ENCODE measurements at places on chromosomes 7 and 10. TPM values are rescaled to one million over a fixed set of nuclear protein-coding genes. Genes with fewer than 3 reads are reported as not detected.
A peak's percentile ranks its signal among the peaks of the same experiment; 100 is the strongest.

DNA sequence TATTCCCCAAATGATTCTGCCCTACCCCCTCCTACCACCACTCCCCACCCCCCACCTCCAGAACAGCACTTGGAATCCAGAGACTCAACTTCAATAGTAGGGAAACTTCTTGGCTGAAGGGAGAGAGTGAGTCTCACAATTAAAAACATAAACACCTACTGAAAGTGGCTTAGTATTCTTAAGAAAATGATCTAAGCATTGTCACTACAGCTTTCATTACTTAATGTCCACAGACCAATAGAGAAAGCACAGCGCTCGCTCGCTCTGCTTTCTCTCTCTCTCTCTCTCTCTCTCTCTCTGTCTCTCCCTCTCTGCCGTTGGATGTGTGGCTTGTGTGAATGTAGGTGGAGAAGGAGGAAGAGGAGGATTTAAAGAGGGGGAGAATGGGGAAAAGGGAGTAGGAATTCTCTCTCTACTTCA lies 1.5 kb upstream of the SEMA3A start:
- DNase-seq: peak; percentile 66

- DNase-seq: peak; percentile 81
These were observed 664.8 kb upstream of the SEMA3D start for GRCh38 chr7:85851571-85852193.

DNA sequence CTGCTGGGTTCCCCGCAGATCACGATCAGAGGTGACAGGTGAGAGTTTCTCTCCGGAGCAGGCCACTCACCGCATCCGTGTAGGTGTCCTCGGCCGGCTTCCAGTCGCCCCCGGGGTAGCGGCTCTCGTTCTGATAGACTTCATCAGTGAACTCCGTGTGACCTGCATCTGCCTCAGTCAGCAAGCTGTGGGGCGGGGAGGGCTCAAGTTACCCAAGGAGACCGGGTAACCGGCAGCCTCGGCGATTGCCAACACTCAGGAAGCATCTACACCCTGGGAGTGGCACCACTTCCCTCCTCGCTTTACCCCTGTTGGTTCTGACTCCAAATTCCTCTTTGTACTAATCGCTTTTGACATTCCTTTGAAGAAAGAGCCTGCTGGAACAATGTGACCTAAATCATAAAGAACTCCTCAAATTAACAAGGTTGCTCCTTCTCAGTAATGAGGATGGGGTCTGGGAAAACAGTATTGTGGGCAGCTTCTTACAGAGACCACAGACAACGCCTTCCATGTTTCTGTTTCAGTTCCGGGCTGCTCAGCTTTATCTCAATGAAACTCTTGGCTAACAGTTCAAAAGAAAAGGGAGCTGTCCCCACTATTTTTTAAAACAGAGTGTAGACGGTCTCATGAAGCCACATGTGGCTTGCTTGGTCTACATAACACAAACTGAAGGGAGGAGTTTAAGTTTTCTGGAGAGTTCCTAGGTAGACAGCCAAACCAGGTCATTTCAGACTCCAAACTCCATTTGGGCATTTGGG lies 118.1 kb downstream of the MYOF start:
- no peak for DNase-seq

DNA sequence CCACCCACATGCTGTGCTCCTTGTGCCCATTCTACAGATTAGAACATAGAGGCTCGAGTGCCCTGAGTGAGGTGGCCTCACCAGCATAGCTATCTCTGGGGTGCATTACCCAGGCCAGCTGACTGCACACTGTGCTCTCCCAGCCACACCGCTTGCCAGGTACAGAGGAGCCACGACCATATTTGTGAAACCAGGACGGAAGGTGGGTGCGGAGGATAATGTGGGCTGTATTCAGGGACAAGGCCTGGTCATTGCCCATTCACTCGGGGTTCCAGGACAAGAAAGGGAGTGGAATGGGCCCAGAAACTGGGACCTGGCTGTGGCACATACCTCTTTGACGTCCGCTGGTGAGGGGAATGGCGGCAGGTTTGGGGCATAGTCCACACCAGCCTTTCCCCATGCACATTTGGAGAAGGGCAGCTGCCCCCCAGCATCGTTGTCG lies 236.0 kb downstream of the TNS3 start:
- no peak for DNase-seq

DNA sequence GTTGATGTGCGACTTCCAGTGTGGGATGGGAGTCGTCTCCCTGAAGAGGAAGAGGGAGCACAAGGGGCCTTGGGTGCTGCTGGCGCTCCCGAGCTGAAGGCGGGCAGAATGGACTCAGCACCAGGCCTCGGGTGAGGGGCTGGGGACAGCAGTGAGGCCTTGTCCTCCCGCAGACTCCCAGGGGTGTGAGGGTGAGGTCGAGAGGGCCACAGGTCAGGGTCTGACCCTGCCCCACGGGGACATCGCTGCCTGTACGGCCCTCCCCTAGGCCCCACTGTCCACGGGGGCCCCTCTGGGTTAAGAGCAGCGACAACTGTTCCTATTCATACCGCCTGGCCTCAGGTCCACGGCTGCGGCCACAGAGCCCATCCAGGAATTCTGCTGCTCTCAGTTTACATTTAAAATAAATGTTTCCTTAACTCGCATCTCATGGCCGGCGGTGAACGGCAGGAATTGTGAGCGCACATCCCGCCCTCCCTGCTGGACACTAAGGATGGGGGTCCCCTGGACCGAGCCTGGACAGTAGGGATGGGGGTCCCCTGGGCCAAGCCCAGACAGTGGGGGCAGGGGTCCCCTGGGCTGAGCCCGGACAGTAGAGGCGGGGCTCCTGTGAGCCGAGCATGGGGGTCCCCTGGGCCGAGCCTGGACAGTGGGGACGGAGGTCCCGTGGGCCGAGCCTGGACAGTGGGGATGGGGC lies 61.7 kb downstream of the PDGFA start:
- no peak for DNase-seq

DNA sequence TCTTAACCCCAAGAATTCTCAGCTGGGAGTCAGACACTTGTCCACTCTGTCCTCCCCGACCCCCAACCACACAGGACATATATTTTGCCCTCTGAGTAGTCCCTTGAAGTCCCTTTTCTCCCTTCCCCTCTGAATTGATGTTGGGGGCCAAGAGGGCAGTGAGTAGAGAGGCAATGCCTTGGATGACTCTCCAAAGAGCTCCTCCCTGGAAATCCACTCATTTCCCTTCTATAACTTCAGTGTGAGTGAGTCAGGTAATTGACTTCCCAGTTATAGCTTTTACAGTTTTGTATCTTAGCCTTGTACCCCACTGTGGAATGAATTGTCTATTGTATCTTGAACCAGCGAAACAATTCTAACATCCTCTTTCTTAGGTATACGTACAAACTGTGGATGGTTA lies 9.2 kb upstream of the ODAD2 start:
- no peak for DNase-seq

DNA sequence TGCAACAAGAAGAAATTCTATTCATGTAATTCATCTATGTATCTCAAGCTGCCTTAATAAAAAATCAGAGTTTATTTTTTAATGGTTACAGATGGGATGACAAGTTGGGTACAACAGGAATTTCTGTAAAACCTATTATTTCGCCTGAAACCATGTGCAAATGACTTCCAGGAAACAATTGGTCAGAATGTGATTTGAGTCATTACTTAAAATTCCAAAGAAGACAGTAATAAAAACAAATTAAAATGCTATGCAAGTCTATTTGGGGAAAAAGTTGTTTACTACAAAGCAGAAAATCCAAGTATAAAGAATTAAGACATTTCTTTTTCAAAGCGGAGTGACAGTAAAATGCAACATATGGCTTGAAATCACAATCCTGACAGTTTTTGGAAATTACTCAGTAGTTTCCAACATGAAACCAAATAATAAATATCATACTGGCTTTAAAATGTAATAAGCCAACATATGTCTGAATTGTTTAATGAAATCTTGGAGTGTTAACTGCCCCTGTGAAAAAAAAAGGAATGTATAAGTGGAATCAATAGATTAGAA lies 41.5 kb upstream of the SEMA3C start:
- DNase-seq: no peak

- DNase-seq: no peak
These were observed 172.5 kb downstream of the CCDC7 start for GRCh38 chr10:32618482-32618881.

- DNase-seq: no peak
These were observed 85.5 kb upstream of the PRKG1 start for GRCh38 chr10:50988792-50989191.

GRCh38 chr10:7046615-7047014 lies 364.2 kb downstream of the SFMBT2 start:
- no peak for DNase-seq

GRCh38 chr7:36280840-36281812 lies 108.5 kb upstream of the ANLN start:
- peak; percentile 45 for DNase-seq

Gene PLA2G12B
- 0.14 TPM for total RNA-seq

Gene FGL2
- total RNA-seq: 0.14 TPM

Gene CALHM1
- total RNA-seq: not detected

Gene MEST
- total RNA-seq: 56.2 TPM

Gene NUTM2A
- total RNA-seq: 3.0 TPM

Gene PIK3AP1
- total RNA-seq: 2.0 TPM

Gene PSPH
- total RNA-seq: 92.7 TPM
